NCI-H187 (cell line): ENCODE measurements at places on chromosomes 12 and 14.

- DNase-seq = no peak
Measured at GRCh38 chr14:71113376-71113775, 206.1 kb downstream of the PCNX1 start.

- no peak for DNase-seq
Measured at GRCh38 chr14:51079489-51079888, 15.4 kb downstream of the TRIM9 start.

- no peak for DNase-seq
Measured at GRCh38 chr12:66446276-66446675, 144.0 kb downstream of the HELB start.

DNA sequence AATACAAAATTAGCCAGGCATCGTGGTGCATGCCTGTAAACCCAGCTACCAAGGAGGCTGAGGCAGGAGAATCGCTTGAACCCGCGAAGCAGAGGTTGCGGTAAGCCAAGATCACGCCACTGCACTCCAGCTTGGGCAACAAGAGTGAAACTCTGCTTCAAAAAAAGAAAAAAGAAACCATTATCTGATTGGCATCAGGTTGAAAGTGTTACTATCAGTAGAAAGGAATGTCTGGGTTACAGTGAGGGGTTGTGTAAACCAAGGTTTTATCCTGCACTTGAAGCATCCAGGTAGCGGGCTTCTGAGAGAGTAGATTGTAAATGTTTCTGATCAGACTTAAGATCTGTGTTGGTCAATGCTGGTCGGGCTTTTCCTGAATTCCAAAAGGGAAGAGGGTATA lies 14.1 kb upstream of the OXA1L start:
- DNase-seq = no peak

DNA sequence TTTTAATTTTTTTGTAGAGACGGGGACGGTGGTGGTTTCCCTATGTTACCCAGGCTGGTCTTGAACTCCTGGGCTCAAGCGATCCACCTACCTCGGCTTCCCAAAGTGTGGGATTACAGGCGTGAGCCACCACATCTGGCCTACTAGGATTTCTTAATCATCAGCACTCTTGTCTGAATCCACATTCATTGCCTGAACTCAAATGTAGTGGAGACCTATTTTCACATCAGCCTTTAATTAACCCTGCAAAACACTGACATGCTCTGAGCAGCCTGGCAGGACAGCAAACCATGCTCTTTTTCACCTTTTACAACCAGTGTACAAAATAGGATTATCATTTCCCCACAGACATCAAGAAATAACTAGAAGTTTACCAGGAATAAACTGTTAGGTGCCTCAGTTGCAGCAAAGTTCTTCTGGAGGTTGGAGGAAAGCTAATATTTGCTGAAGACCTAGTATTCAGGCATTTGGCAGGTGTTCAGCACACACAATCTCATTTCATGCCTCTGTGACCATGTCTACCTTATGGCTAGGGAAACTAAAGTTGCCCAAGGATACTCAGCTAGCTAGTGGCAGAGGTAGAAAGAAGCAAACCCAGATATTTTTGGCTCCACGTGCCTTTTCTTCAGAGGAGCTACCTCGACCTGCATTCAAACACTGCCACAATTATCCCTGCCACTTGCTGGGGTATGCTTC lies 37.7 kb downstream of the CFL2 start:
- DNase-seq = no peak

- no peak for DNase-seq
Measured at GRCh38 chr14:96084796-96085195, 45.6 kb downstream of the C14orf132 start.

DNA sequence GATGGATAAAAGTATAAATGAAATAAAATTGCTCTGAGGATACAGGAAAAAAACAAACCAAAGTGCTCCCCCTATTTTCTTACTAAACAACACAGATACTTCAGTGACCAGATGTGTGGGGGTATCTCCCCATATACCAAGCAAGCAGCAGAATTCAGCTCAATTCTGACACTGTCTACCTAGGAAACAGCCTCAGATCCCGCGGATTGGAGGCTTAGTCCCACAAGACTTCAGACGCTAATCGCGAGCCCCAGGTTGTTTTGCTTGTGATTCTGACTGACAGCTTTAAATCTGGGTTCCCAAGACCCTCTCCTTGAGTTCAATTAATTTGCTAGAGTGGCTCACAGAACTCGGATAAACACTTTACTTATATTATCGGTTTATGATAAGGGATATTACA lies 17.3 kb downstream of the NFKBIA start:
- no peak for DNase-seq

- DNase-seq = no peak
Measured at GRCh38 chr12:42343721-42344120, 17.8 kb downstream of the PPHLN1 start.

- no peak for DNase-seq
Measured at GRCh38 chr12:67155863-67156262, 113.3 kb upstream of the CAND1 start.

GRCh38 chr12:108850854-108851573 lies 6.4 kb downstream of the SSH1 start:
- no peak for DNase-seq

GRCh38 chr14:21846227-21846885 lies 172.7 kb upstream of the OR4E1 start:
- DNase-seq = no peak

- DNase-seq = no peak
Measured at GRCh38 chr12:117872546-117873169, 96.1 kb downstream of the KSR2 start.

DNA sequence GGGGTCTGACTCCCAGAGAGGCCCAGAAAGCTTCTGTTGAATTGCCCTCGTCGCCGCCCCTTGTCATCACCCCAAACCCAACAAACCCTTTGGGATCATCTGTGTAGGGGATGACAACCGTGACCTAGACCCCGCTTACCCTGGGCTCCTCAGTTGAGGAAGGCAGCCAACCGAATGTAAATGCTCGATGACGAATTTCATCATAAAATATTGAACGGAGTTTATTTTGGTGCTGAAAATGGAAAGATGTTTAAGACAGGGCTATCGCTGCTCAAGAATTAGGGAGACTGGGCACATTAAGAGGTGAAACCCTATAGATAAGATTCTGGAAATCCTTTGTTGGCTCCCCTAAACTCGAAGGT lies 512 bp downstream of the ACTR10 start:
- no peak for DNase-seq

DNA sequence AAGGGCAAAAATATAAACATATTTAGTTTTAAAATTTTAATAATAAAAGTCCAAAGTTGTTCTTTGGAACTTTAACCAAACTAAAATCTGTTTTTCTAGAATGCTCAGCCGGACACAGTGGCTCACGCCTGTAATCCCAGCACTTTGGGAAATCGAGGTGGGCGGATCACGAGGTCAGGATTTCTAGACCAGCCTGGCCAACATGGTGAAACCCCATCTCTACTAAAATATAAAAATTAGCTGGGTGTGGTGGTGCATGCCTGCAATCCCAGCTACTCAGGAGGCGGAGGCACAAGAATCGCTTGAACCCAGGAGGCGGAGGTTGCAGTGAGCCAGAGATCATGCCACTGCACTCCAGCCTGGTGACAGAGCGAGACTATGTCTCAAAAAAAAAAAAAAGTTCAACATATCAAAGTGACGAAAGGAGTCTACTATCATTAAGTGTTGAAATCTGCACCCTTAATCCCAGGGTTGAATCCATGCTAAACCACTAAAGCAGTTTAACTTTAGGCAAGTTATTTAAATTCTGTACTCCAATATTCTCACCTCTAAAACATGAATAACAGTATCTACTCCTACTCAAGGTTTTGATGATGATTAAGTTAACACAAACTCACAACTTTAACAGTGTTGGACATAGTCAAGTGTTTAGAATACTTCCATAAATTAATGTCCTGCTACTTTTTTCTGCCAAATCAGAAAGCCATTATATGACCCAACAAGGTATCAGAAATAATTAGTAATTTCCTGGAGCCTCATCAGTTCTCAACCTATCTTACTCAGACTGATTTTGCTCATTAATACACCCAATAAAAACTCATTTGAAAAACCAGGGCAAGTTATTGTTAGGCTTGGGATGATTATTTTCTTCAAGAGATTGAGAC lies 11.0 kb downstream of the HNRNPC start:
- no peak for DNase-seq

DNA sequence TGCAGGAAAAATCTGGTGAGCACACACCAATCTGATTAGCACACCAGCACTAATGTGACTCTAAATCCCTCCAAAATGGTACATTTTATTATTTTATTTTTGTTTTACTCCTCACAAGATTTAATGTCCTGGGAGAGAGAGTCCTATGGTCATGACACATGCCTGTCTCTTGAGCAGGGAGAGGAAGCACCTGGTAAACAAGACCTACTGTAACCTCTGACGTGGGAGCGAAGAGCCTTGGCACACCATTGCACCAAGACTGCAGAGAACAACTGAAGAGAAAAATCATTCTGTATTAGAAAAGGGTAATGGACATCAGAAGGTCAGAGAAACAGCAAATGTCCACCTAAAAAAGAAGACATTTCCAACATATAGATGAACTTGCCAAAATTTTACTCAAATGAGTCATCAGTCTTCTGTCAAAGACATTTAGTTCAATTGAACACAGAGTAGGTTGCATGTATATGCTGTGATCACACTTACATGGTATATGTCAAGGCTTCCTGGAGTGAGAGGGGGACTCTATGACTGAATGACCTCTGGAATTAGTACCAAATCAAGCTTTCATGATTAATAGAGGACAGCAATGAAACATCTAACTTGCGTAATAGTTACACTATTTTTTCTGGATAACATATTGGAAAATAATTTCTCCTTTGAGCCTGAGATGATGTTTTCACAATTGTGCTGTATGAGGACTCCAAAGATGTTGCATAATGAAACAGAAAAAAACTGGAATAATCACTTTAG lies 186.9 kb upstream of the FLRT2 start:
- no peak for DNase-seq

DNA sequence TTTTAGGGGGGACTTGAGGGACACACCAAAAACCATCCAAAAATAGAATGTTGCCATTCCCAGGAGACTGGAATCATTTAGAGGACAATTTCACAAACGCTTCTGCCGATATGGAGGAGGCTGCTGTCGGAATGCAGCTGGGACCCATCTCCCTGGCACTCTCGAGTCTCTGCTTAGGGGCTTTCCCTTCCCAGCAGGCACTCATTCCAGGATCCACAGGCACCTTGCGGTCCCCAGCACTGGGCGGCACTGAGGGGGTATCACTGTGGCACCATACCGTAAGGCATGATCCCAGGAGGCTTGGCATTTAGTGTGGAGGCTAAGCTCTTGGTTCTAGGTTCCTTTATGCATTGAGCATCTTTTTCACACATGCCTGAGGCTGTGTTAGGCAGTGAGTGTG lies 36.6 kb upstream of the LTBP2 start:
- no peak for DNase-seq

- no peak for DNase-seq
Measured at GRCh38 chr12:2052826-2053678, at the start of gene CACNA1C. Gene CACNA1C (plus strand): TSS chr12:2052987. CDS start chr12:2053563, 576 bp downstream.

DNA sequence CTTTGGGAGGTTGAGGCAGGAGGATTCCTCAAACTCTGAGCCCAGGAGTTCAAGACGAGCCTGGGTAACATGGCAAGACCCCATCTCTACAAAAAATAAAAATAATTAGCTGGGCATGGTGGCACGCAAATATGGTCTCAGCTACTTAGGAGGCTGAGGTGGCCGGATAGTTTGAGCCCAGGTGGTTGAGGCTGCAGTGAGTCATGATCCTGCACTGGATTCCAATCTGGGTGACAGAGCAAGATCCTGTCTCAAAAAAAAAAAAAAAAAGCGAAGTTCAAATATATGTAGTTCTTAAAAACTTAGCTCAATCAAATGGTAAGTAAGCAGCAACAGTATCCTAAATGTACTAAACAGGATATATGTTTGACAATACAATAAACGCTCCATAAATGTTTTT lies 85.5 kb upstream of the SSTR1 start:
- no peak for DNase-seq

DNA sequence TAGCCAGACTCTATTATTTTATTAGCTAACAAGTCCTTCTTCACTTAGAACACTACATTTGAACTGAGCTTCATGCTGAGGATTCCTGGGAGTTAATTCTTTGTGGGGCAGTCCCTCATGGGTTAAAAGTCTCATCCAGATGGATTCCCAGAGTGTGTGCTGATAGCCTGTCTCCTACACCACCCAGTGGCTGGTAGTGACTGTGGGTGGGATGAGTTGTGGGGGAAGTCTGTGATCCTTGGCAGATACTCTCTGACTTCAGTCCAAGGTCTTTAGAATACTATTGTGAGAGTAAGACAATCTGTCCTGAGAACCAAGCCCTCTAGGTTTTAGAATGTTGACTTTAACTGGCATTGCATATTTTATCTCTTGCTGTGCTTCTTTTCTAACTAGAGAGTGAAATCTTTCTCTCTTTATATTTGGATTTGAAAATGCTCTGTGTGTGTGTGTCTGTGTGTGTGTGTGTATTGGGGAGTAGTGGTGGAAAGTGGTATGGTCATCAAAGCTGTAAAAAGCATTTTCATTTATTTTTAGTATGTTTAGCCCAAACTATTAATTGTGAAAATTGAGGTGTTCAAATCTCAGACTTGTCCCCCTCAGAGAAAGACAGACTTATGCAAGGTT lies 37.3 kb downstream of the AKAP6 start:
- DNase-seq = no peak

DNA sequence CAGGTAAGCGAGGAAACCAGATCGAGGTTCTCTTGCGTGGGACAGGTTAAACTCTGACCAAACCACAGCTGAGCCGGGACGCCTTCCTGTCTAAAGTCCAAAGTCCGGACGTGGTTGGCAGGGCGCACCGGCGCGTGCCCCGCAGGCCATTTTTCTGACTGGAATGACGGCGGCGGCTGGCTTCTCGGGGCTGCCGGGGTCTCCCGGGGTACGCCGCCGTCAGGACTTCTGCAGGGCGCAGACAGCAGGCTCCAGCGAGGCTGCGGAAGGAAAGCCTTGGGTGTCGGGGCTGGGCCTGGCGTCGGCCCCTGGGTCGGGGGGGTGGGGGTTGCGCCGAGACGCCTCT lies 32.8 kb downstream of the MIA2 start:
- DNase-seq = no peak

GRCh38 chr14:102696856-102697495 lies 80.3 kb upstream of the TRAF3 start:
- no peak for DNase-seq

DNA sequence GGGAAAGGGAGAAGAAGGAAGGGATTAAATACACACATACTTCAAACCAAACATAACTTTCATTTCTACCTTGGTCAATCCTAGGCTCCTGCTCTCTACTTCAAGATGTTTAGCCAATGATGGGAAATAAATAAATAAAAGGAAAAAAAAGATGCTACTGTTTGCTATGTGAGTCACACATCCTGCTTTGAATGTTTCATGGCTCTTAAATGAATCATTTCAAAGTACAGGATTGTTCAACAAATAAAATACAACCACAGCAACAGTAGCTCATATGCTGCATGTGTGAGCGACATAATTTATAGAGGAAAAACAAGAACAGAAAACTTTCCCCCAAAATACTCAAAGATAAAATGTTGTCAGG lies 54.3 kb upstream of the NPFF start:
- DNase-seq = no peak

- DNase-seq = no peak
Measured at GRCh38 chr12:103930787-103931735, 851 bp downstream of the HSP90B1 start.

- DNase-seq = no peak
Measured at GRCh38 chr14:20048202-20048601, 11.6 kb upstream of the OR4L1 start.

- no peak for DNase-seq
Measured at GRCh38 chr12:4960547-4960946, 50.8 kb downstream of the KCNA1 start.
